ENCODE measurements at places on chromosomes 5 and 9.
A peak's percentile ranks its signal among the peaks of the same experiment; 100 is the strongest.

GRCh38 chr5:87069974-87070608 is 197.6 kb upstream of the RASA1 start:
- peak; percentile 62 for DNase-seq

DNA sequence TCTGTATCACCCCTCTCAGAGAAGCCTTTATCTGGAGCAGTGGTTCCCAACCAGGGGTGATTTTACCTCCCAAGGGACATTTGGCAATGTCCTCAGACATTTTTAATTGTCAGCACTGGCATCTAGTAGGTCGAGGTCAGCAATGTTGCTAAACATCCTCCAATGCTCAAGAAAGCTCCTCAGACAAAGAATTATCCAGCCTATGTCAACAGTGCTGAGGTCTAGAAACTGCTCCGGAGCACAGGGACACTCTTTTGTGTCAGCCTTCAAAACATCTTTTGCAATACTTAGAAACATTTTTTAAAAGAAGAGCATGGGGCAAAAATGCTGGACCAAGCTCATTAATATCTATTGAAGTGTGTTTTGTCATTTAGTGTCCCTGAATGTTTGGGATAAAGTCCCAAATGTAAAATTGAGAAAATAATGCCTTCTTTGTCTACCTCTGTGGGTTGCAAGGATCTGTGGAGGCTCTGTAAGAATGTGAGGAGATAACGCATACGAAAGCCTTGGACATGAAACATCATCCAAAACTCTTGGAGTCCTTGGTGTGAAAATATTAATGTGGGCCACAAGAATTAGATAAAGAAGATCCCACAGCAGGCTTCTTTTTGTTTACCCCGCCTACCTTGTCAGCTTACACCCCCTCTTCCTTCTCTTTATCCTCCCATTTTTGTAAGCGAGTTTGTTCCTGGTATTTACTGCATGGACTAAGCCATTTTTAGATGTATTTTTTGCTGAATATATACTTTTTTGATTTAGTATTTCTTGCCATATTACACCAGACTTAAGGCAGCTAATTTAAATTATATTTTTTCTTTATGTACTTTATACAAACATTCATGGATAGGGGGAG is 193.5 kb downstream of the CD180 start:
- DNase-seq = no peak

DNA sequence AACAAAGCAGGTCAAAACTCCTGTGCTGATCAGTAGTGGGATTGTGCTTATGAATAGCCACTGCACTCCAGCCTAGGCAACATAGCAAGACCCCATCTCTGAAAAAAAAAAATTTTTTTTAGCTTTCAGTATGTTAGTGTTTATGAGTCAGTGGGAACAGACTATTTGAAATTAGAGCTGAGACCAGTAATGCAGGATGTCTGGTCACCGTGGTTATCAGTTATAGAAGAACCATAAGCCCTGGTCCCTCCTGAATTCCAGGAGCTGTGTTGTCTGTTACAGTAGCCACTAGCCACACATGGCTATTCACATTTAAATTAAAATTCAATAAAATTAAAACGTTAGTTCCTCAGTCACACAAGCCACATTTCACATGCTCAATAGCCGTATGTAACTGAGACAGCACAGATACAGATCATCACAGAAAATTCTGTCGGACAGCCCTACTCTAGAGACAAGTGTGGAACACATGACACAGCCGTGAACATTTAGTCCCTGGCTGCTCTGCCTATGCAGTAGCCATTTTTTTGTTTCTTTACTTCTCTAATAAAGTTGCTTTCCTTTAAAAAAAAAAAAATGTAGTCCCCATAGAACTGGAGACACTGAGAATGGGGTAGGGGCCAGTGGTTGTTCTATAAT is 96.1 kb upstream of the SAP30L start:
- no peak for DNase-seq

GRCh38 chr5:34624691-34625090 is 31.4 kb upstream of the RAI14 start:
- no peak for DNase-seq

- no peak for DNase-seq
Measured at GRCh38 chr5:139867109-139867508, 71.5 kb downstream of the PSD2 start.
